ENCODE measurements at places on chromosomes 4 and X.

- no peak for DNase-seq
Observed at GRCh38 chr4:147578051-147578476, 39.1 kb upstream of the TMEM184C start.

DNA sequence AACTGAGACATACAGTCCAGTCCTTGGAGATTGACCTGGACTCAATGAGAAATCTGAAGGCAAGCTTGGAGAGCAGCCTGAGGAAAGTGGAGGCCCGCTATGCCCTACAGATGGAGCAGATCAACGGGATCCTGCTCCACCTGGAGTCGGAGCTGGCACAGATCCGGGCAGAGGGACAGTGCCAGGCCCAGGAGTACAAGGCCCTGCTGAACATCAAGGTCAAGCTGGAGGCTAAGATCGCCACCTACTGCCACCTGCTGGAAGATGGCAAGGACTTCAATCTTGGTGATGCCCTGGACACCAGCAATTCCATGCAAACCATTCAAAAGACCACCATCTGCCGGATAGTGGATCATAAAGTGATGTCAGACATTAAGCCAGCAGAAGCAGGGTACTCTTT is 20.4 kb upstream of the FRMPD3 start:
- DNase-seq, result no peak

DNA sequence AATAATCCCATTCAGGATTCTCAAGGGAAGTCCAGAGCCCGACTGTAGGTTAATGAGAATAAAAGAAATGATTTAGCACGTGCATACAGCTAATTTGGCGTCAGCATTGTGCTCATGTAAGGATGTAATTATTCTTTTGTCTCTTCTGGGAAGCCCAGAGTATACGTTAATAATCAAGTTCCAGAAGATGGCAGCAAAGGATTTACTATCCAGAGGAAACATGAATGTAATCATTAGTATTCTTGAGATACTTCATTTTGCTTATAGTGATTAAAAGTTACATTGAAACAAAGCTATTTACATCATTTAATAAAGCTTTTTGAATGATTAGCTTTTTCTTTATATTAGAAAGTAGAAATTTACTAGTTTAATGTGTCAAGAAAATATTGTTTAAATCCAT is 27.1 kb upstream of the MAP9 start:
- DNase-seq, result no peak

- no peak for DNase-seq
Observed at GRCh38 chrX:13966793-13967125, 62.9 kb downstream of the GEMIN8 start.

DNA sequence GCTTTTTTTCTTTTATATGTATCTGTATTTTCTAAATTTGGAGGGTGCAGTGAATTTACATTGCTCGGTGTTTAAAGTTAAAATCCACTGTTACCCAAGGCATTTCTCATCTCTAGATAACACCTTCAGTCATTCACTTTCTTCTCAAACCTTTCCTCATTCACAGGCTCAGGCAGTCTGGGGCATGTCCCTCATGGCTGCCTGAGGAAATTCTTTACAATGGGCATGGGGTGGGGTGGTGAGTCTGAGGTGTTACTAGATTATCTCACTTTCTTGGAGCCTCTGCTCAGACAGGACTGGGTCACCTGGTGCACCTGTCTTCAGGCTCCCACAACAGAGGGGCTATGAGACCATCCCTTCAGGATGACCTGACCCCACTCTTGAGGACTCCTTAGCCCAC is 17.4 kb downstream of the CCDC149 start:
- no peak for DNase-seq

DNA sequence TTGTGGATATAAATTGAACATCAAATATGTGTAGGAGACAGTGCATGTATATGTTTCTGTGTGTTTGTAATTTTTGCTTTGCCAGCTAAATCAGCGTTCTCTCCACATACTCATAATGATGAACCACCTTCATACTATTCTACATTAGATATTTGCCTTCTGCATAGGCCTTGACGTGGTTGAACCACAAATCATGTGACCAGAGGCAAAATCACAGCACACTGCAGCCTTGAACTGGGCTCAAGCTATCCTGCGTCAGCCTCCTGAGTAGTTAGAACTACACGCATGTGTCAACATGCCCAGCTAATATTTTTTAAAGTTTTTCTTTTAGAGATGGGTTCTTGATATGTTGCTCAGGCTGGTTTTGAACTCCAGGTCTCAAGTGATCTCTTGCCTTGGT is 9.5 kb downstream of the UBQLN2 start:
- DNase-seq, result no peak

DNA sequence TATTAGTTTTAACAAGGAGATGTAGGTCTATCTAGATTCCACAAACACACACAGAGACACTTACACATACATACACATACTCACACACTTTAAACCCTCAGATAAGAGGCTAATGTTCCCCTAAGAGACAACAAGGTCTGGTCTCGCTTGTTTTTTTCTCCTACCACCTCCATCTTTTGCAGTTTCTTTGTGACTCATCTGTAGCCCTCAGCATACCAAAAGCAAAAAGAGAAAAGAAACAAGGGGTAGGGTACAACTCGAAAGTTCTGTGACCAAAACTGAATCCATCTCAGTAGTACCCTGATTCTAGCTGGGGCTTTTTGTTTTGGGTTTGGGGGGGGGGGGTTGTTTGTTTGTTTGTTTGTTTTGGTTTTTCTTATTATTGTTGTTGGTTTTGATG is 12.2 kb upstream of the EXOSC9 start:
- no peak for DNase-seq

GRCh38 chr4:114272226-114272625 is 292.8 kb upstream of the ARSJ start:
- DNase-seq, result no peak

GRCh38 chrX:45807572-45808425 is 607.1 kb upstream of the DIPK2B start:
- DNase-seq, result no peak

- DNase-seq, result no peak
Observed at GRCh38 chr4:17544831-17545234, 29.9 kb downstream of the CLRN2 start.

Data from right lobe of liver (tissue), 6 donors.